AG10803 (cell line): ENCODE measurements at places on chromosomes 5 and 9.

GRCh38 chr5:132050136-132050535, 10.3 kb upstream of the IL3 start:
- DNase-seq, result no peak

DNA sequence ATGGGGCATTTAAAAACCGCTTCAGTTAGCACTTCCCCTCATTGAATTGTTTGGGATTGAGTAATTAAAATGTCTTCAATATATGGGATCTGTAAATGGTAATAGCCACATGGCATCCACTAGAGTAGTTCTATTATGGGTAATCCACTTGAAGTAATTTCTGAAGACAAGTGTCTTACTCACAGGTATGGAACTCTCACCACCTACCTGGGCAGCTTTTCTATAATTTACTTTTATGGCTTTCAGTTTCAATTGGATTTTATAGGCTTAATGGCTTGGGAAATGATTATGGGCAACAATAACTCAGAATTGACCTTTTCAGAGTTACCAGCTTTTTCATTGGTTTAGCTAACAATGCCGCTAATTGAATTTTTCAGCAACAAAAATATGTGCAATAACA, 597.9 kb downstream of the PTPRD start:
- no peak for DNase-seq

DNA sequence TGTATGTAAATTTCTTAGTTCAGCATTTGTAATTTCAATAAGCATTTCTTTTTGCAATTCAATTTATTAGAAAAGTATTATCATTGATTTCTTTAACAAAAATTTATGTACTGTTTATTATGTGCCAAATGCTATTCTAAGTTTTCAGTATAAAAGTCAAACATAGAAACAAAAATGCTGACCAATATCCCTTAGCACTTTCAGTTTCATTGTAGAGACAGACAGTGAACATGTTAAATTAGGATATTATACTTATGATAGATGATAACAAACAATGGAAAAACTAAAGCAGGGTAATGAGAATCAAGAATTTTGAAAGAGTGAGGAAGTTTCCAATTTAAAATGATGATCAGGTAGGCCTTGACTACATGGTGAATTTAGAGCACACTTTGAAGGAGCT, 1106.0 kb downstream of the TAF11L14 start:
- no peak for DNase-seq

DNA sequence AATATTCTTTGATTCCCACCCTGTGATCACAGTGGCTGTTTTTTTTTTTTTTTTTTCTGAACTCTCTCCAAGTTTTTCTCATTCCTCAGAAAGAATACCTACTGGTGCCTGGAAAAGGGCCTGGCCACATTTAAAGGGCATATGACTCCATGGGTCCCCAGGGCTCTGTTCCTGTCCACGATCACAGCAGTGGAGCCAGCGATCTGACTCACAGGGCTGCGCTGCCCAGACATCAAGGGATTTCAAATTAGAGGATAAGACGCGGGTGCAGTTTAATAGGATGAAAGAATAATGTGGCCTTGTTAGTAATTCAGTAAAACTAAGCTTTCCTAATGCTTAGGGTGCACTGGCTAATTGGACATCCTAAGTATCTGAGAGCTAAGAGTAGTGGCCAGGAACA, 175.1 kb upstream of the MSX2 start:
- DNase-seq, result no peak

DNA sequence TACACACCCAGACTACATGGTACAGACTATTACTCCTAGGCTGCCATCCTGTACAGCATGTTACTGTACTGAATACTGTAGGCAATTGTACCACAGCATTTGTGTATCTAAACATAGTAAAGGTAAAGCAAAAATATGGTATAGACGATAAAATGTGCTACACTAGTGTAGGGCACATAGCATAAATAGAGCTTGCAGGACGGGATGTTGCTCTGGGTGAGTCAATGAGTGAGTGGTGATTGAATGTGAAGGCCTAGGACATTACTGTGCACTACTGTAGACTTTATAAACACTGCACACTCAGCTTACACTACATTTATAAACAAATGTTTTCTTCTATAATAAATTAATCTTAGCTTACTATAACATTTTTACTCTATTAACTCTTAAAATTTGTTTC, 25.6 kb downstream of the ANKRD55 start:
- DNase-seq, result no peak

DNA sequence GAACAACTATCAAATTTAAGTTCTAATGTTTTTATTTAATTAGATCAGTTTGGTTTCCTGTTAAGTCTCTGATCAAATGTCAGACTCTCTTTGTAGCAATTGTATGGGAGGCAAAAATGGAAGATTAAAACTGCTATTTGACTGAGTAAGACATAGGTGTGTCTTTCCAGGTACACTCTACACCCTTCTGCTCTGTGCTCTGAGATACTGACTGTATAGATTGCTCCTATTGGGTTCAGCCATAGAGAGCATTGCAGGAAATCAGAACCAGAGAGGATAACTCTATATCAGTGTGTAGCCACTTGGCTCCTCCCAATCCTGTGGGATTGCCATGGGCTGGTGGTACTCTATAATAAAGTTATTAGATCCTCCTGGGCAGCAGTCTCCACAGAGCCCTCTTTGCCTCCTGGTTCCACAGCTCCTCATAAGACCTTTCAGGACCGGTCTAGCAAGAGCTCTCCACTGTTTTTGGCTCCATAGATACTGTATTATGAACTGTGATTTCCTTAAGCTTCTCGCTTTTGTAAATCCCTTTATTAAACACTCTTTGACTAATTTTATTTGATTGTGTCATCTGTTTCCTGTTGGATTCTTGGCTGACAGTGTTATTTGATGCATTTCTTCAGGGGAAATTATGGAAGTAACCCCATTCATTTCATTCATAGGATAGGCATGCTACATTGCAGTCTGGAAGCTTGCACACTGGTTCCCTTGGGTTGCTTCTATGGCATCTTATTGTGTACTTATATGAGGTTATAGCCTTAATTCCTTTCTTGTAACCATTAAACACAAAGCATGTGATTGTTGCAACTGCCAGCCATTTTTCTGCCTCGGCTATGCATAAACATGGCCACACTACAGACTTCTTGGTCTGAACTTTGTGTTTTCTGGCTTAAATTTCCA, 115.6 kb downstream of the VCAN start:
- peak; percentile 46 for DNase-seq

DNA sequence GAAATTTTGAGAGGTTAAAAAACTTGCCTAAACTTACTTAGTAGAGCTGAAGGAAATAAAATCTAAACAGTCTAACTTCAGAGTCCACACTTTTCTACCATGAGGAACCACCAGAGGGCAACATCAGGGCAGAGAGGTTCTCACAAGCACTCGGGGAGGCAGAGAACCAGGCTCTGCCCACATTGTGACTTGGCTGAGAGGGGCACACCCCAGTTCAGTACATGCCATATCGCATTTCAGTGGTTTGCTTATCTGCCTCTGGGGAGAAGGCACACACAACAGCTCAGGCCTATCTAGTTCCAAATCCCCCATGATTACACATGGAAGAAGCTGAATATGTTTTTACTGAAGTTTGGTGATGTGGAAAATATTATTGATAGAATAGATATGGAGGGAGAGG, 49.2 kb downstream of the EQTN start:
- DNase-seq, result peak; percentile 40

- peak; percentile 53 for DNase-seq
Observed at GRCh38 chr9:109781086-109781485, 1.1 kb downstream of the PALM2AKAP2 start.

GRCh38 chr5:80189701-80190100, 66.1 kb downstream of the SERINC5 start:
- DNase-seq, result no peak

DNA sequence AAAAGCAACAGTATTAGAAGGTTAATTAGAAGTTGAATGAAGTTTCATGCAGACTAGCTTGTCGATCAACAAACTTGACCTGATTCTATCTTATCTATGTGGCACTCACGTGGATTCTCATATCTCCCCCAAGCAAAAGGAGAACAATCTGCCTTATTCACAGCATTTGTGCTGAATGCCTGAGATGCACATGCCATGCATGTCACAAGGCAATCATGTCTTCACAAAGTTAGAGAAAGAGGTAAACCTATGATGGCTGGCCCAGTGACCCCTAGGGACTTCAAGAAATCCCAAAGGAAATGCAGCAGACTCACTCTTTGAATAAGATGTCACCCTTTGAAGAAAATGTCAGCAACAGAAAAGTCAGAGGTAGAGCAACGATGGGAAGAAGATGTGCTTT, 17.6 kb upstream of the SHOC1 start:
- DNase-seq, result no peak

DNA sequence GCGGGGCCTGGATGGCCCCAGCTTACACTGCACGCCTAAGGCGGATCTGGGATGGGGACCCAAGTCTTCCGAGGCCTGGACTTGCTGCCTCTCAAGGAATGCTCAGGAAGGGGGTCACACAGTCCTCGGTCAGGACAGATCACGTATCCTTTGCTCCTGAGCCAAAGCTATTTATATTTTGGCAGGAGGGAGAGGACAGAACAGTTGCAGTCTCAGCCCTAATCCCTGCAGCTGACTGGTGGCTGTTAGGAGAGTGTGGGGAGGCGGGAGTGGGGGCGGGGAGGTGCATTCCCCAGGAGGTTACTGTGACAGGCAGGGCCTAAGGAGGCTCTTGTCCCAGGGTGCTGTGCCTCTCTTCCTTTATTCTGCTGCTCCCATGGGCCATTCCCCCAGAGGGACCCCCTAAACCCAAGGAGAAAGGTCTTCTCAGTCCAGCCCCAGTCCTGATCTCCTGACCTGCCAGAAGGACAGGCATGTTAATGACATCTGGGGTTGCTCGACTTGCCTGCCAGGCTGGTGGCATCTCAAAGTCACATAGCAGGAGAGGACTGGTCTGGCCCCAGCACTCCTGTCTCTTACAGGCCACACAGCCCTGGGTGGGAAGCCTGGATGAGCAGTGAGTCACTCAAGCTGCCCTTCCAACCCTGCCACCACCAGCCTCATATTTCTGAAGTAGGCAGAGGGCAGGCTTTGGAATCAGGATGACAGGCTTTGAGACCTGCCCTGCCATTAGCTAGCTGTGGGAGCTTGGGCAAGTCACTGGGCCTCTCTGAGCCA, 51.9 kb downstream of the COL27A1 start:
- peak; percentile 55 for DNase-seq

DNA sequence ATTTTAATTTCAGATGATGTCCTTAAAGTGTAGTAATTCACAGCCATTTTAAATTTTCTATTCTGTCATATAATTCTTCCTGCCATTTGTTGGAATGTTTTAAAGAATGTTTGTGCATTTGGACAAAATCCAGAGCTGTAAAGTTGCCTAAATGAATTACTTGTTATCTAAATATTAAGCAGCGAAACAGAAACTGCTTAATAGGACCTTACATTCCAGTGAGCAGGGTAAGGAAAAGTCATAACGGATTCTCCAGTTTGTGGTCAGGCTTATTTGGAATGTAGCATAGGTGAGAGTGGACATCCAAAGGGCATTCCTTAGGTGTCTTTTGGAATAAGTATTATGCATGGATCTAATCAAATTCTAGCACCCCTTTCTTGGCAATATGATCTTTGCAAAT, 410.4 kb upstream of the PTPRD start:
- DNase-seq, result no peak

DNA sequence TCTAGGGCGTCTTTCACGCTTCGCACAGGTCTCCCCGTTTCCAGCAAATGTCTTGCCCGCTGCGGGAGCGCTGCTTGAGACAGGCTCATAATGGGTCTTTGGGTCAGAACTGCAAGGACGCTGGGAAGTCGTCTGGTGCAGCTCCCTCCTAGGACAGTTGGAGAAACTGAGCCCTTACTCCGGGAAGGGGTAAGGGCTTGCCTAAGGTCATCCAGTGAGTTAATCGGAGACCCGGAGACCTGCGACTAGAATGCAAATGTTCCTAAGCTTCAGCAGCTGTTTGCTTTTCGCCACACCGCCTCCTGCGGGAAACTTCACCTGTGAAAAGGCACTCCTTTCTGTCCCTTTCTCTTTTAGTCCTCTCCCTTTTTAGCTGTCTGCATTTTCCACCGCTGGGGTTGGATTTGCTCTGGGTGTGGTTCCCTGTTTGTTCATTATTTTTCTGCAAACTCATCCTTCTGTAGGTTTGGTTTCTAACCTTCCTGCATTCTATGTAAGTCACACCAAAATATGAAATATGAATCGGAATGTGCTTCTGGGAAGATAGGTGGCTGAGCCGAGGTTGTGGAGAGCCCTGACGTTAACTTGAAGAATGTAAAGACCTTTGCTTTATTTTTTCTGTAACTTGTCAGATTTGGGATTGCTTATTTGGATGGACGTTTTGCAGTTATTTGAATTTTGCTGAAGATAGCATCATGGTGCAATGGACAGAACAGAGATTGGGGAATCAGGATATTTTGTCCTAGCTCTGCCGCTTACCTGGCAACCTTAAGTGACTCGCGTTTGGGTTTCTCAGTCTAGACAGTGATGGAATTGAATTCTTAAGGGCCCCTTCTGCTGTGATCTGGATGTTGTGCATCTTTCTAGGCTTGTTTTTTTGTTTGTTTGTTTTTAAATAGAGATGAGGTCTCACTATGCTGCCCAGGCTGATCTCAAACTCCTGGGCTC, 909 bp downstream of the SLC36A1 start:
- peak; percentile 2 for DNase-seq

DNA sequence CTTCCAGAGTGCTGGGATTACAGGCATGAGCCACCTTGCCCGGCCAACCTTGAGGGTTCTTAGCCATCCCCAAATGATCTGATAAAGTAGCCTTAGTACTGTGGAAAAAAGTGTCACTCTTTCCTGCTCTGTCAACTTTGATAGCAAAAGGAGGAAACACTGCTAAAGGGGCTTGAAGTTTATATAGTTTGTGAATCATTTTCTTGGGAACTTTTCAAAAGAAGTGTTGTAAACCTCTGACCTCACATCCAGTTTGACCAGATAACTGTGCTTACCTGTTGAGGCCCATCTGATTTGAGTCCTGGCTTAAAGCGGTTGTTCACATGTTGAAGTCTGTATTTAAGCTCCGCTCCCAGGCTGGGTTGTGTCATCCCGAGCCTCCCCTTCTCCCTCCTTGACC, 303.3 kb downstream of the DOCK8 start:
- DNase-seq, result no peak

- peak; percentile 96 for DNase-seq
Observed at GRCh38 chr5:54090495-54091120, 219.8 kb downstream of the ARL15 start.

DNA sequence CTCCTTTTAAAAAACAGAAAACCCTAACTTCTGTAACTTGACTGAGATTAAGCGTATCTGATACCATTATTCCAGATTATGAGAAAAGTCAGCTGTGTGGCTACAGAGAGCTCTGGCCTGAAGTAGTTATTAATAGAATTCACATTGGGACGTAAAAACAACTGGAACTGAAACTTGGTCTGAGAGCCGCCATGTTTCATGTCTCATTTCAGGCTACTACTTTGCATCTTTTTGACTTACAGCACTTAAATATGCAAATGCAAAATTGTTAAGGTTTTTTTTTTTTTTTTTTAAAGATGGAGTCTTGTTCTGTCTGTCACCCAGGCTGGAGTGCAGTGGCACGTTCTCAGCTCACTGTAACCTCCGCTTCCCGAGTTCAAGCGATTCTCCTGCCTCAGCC, 25.2 kb downstream of the MAP3K1 start:
- no peak for DNase-seq

- peak; percentile 24 for DNase-seq
Observed at GRCh38 chr5:109328626-109329025, 81.1 kb downstream of the PJA2 start.

GRCh38 chr5:68456756-68457217, 241.2 kb downstream of the PIK3R1 start:
- peak; percentile 49 for DNase-seq
